Psoas muscle (tissue), 8 donors: ENCODE measurements at places on chromosomes 5 and 9.

DNA sequence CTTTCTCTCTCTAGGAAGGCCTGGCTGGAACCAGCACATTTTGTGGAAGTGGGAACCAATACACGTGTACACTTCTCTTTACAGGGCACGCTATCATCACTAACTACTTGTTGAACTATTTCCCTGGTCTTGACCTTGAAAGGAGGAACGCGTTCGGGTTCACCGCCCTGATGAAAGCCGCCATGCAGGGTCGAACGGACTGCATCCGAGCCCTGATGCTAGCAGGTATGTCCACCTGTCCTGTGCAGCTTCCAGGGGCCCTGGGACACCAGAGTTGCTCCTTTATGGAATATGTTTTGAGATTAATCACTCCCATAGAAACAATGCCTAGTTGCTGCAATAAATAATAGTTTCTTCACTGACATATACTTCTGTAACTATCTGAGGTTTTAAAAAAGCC is 74.1 kb downstream of the ANKRD33B start:
- H3K4me1 ChIP-seq: no peaks in the 10 kb centered on the region
- no peaks in the 10 kb centered on the region for H3K27me3 ChIP-seq
- H3K4me3 ChIP-seq: no peak overlapping the region
- no peaks in the 10 kb centered on the region for H3K36me3 ChIP-seq
- DNase-seq: no peak

GRCh38 chr9:134484479-134484878 is 157.1 kb upstream of the COL5A1 start:
- no peak overlapping the region for H3K27ac ChIP-seq
- no peaks in the 10 kb centered on the region for H3K36me3 ChIP-seq
- no peak for DNase-seq
- H3K27me3 ChIP-seq: no peaks in the 10 kb centered on the region
- H3K4me1 ChIP-seq: no peaks in the 10 kb centered on the region
- no peak overlapping the region for H3K4me3 ChIP-seq

DNA sequence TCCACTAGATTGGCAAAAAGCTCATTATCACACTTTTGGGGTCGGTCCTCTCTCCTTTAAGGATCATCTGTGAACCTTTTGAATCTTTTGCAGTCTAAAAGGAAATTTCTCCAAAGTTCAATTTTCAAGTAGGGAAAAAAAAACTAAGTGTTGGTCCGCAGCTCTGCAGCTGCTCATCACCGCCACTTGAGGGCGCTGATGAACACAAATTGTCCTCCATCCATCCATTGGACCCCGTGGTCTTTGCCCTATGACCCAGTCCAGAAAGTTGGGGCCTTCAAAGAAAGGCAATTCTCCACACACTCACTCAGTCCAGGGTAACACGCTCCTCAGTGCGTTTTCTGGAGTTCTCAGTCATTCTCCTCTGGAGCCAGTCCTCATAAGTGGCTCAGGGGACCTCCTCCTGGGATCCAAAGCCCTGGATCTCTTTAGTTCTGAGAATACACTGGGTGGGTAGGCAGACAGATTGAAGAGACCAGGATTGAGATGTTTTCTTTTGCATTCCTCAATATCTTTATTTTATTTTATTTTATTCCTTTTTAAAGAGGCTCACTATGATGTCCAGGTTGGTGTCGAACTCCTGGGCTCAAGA is 63.6 kb upstream of the SLC28A3 start:
- H3K27me3 ChIP-seq: no peaks in the 10 kb centered on the region
- no peak for DNase-seq
- no peak overlapping the region for H3K27ac ChIP-seq
- no peaks in the 10 kb centered on the region for H3K4me1 ChIP-seq
- no peaks in the 10 kb centered on the region for H3K36me3 ChIP-seq

DNA sequence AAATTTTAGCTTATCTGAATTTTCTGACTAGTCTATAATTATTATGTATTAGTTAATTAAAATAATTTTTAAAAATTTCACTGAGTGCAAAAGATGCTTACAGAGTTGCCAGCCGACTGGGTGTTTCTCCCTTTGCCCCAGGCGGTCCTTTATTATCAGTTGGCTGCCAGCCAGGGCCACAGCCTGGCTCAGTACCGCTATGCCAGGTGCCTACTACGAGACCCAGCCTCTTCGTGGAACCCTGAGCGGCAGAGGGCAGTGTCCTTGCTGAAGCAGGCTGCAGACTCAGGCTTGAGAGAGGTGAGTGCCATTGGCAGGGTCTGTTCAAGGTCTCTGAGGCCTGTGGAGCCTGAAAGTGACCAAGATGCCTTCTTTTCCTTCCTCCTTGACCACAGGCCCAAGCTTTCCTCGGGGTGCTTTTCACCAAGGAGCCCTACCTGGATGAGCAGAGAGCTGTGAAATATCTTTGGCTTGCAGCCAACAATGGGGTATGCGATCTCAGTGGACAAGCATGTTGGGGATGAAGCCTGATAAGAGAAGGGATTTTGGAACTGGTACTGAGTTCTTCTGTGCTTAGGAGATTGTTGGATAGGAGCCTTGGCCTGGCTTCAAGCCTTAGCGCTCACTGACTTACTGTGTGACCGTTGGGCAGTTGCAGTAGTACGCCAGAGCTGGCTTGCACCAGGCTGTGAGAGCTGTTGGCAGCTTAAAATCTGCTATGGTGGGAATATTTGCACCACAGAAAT is 10.6 kb downstream of the DELE1 start:
- H3K27me3 ChIP-seq: no peaks in the 10 kb centered on the region
- H3K4me3 ChIP-seq: no peak overlapping the region
- peak; percentile 37 for DNase-seq
- H3K4me1 ChIP-seq: no peaks in the 10 kb centered on the region

DNA sequence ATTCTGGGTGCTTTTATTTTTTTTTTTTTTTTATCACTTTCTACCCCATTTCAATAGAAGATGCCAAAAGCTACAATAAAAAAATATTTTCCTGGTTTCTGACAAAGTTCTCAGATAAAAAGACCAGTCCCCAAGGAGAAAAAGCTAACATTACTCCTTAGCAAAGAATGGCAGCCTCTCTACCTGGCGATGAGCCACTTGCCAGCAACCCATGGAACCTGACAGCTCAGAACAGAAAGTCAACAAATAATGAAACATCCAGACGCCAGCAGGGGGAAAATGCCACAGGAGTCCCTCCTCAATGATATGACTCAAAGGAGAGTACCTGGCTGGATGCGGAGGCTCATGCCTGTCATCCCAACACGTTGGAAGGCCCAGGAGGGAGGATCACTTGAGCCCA is 123.2 kb downstream of the MYO10 start:
- H3K27ac ChIP-seq: no peak overlapping the region
- no peak overlapping the region for H3K4me3 ChIP-seq
- peaks cover 12% of the 10 kb centered on the region for H3K4me1 ChIP-seq
- H3K36me3 ChIP-seq: no peaks in the 10 kb centered on the region

- no peak overlapping the region for H3K27ac ChIP-seq
- H3K36me3 ChIP-seq: no peaks in the 10 kb centered on the region
- no peaks in the 10 kb centered on the region for H3K4me1 ChIP-seq
- no peak for DNase-seq
These were observed 65.6 kb upstream of the MAP1B start for GRCh38 chr5:72041654-72042053.

- H3K4me1 ChIP-seq: peaks cover 31% of the 10 kb centered on the region
- H3K4me3 ChIP-seq: no peak overlapping the region
- no peaks in the 10 kb centered on the region for H3K27me3 ChIP-seq
- H3K27ac ChIP-seq: no peak overlapping the region
- peaks cover 66% of the 10 kb centered on the region for H3K36me3 ChIP-seq
These were observed 15.9 kb downstream of the P4HA2 start for GRCh38 chr5:132211787-132212186.

- no peaks in the 10 kb centered on the region for H3K36me3 ChIP-seq
- H3K27ac ChIP-seq: no peak overlapping the region
- no peak for DNase-seq
- H3K4me1 ChIP-seq: no peaks in the 10 kb centered on the region
- H3K4me3 ChIP-seq: no peak overlapping the region
- no peaks in the 10 kb centered on the region for H3K27me3 ChIP-seq
These were observed 133.7 kb upstream of the ST8SIA4 start for GRCh38 chr5:101036778-101037177.

DNA sequence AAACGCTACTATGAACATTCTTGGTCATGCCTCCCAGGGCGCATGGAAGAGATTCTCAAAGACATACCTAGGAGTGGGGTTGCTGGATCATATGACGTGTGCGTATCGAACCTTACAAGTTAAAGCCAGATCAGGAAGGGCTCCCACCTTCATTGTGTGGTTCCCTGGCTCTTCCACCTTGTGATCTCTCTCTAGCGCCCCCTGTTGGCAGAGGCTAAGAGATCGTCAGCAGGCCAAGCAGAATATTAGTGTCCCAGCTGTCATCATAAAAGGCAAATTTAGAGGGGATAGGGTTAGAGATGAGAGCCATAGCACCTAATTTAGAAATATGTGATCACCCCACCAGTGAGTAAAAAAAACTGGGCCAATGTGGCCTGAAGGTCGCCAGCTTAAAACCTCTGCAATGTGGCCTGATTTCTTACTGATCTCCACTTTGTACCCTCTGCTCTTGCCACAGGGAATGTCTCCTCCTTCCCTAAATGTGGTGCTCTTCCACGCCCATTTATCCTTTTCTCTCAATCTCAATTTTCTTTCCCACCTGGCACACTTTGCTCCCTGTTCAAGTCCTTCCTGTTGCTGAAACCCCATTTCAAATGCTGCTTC is 91.7 kb upstream of the SHB start:
- H3K4me1 ChIP-seq: no peaks in the 10 kb centered on the region
- no peaks in the 10 kb centered on the region for H3K27me3 ChIP-seq
- H3K4me3 ChIP-seq: no peak overlapping the region
- H3K36me3 ChIP-seq: no peaks in the 10 kb centered on the region
- H3K27ac ChIP-seq: no peak overlapping the region
- DNase-seq: peak; percentile 71

DNA sequence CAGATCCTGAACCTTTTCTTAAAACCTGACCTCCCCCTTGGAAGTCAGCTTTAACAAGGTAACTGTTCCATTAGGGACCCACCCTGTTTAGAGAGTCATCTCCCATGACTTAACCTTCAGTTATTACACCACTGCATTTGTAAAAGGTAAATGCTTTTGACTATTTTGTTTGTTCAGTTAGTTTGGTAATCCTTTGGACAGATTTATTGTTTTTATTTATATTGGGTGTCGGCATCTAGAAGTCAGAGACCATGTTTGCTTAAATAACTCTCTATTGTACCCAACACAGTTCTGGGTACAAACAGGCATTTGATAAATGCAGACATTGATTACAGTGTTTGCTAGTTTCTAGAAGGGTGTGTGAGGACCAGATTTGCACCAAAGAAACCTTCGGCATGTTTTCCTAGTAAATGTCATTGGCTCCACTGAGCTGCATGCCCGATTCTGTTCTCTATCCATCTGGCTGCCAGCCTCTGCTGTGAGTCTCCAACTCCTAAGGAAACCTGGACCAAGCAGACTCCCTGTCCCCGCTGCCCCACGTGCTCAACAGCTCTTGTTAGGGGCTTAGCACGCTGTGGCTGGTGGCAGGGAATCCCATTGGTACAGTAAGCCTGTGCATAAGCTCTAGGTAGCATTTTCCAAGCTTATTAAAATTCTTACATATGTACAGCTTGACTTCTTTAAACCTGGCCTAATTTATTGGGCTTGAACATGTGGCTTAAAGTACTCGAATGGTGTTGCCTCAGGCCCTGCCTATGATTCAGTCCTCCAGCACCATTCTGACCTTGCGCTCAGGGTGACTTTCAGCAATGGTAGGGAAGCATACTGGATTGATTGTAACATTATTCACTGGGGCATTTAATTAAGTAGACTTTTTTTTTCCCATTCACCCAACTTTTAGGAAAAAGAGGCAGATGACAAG is 6.6 kb downstream of the PCBD2 start:
- no peaks in the 10 kb centered on the region for H3K27me3 ChIP-seq
- DNase-seq: no peak
- no peak overlapping the region for H3K4me3 ChIP-seq
- no peaks in the 10 kb centered on the region for H3K36me3 ChIP-seq
- peak overlapping the region; percentile 23 for H3K27ac ChIP-seq

- DNase-seq: no peak
- H3K27me3 ChIP-seq: no peaks in the 10 kb centered on the region
- no peaks in the 10 kb centered on the region for H3K4me1 ChIP-seq
These were observed 122.1 kb downstream of the YIPF5 start for GRCh38 chr5:144048259-144048856.
